Hematopoietic multipotent progenitor cell treated with erythropoietin and hydrocortisone succinate and interleukin-3 and kit ligand, for 4 days (in vitro differentiated cells): ENCODE measurements at places on chromosomes 13 and 19.

DNA sequence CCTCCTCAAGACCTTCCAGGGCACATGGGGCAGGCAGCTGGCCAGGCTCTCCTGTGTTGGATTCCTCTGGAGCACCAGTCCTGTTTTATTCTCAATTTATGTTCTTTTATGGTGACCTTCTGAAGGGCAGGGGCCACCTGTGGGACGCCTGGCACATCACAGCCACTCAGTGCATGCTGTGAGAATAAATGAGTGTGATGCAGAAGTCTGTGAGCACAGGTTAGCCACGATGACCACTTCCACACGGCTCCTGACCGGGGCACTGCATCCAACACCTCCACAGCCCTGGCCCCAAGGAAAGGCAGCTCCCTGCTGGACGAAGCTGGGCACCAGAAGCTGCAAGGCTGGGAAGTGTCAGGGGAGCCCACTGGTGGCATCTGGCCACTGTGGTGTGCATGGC is 122.8 kb downstream of the CRYL1 start:
- DNase-seq, result no peak

DNA sequence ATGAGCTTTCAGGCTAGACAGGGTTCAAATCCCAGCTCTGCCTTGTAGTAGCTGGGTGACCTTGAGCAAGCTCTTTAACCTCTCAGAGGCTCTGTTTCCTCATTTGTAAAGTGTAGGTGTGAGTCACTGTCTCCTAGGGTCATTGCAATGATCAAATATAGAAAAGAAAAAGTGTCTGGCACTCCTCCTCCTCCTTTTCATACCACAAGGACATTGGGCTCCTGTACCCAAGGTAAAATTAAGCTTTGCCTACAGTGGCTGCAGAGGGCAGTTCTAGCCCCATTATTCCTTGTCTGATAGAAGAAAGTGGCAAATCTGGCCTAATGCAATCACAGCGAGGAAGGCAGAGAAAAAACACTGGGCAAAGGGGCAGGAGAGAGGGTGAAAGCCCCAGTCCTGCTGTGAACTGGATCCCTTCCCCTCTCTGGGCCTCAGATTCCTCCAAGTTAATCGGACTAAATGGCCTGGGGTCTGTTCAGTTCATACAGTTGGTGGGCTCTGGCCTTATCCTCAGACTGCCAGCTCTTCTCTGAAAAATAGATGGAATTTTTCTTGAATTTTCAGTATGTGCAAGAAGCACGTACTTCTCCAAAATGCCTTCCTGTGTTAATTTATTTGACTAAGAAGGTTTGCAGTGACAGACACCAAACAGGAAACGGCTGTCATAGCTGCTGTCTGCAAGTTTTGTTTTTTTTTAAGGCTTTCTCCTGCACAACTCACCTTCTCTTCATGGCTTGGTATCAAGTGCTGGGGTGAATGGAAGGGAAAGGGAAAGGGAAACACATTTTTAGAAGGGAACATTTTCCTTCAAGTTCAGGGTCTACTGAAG is 35.3 kb downstream of the RGCC start:
- peak; percentile 58 for DNase-seq

DNA sequence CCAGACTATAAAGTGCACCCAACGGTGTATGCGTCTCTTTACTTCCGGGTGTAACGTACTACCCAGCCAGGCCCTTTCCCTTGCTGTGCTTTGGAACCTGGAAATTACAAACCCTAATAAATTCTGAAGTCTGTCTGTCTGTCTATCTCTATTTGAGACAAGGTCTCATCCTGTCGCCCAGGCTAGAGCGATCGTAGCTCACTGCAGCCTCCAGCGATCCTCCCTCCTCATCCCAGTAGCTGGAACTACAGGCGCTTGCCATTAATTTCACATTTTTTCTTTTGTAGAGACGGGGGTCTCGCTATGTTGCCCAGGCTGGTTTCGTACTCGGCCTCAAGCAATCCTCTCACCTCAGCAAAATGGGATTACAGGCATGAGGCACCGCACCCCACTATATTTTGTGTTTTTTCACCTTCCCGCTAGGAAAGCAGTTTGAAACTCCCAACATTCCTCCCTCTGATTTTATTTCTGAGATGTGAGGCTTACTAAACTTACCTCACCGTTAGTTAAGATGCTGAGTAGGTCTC is 469 bp upstream of the RNF6 start:
- no peak for DNase-seq

DNA sequence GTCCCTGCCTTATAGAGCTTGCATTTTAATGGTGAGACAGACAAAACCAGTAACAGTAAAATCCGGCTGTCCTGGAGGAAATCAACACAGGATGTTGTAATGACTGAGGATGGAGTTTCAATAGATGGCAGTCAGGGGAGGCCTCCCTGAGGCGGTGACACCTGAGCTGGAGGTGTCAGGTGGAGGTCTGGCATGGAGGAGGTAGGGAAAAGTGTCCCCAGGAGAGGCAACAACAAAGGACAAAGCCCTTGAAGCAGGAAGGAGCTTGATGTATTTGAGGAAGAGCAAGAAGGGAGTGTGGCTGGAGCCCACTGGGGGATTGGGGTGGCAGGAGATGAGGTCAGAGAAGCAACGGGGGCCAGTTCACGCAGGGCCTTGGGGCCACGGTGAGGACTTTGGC is 7.8 kb downstream of the GRIN2D start:
- no peak for DNase-seq

GRCh38 chr13:57739543-57740190 is 108.1 kb downstream of the PCDH17 start:
- DNase-seq, result no peak

GRCh38 chr19:616747-617526 is 16.4 kb downstream of the POLRMT start:
- no peak for DNase-seq

GRCh38 chr19:51695088-51695487 is 2.0 kb downstream of the SPACA6 start:
- DNase-seq, result no peak

GRCh38 chr13:50635504-50635903 is 208.0 kb downstream of the DLEU7 start:
- peak; percentile 72 for DNase-seq

DNA sequence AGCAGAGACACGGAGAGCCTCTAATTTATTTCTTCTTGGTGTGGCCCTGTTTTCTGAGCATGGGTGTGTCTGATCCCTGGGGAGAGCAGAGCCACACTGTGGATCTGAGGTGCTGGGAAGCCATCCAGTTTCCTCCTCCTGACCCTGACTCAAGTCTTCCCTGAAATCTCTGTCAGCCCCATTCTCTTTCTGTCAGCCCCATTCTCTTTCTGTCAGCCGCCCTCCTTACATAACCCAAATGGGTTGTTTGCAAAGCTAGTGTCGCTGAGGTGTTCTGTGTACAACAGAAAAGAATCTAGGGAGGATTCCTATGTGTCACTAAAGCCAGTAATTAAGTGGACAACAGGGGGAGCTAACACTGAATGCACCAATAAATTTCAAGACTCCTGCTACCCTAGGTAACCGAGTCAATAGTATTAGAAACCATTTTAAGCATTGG is 50.2 kb downstream of the LRCH1 start:
- peak; percentile 59 for DNase-seq

DNA sequence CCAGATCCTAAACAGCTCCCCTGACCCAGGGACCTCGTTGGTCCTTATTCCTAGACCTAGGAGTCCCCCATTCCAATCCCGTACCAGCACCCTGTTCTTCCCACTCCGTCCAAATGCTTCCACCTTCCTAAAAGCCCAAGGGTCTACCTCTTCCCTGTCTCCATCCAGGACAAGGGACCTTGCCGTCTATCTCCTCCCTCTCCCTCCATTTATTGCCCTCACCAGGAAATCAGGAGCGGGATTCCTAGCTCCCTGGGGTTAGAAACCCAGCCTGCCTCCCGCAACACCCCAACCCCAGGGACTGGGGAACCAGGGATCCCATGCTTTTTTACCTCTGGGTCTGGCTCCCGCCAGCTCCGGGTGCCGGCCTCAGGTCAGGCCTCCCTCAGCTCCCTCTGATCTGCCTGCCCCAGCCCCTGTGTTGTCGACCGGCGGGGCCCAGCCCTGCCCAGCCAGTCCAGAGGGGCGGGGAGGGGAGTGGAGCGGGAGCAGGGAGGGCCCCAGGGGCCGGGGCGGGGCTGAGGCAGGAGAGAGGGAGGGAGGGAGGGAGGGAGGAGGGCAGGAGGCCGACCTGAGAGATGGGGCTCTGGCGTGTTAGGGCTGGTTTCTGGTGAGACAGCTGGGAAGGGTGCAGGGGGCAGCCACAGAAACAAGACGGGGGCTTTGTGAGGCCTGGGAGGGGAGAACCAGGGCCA is at the start of gene B3GNT8:
B3GNT8 (minus strand) TSS at position 423 of the 695 bp plus-strand sequence. CDS start 596 bp downstream, outside the sequence.
- DNase-seq, result peak; percentile 94

GRCh38 chr19:5711713-5712161 is 8.2 kb downstream of the LONP1 start:
- DNase-seq, result no peak

GRCh38 chr19:38792250-38793111 is 3.5 kb downstream of the LGALS7B start:
- peak; percentile 78 for DNase-seq

- DNase-seq, result peak; percentile 72
Observed at GRCh38 chr19:1001538-1002166, 1.4 kb downstream of the GRIN3B start.

GRCh38 chr13:54949735-54950134 is 1921.1 kb downstream of the OLFM4 start:
- DNase-seq, result no peak

GRCh38 chr13:29991343-29991742 is 140.9 kb upstream of the UBL3 start:
- DNase-seq, result no peak

DNA sequence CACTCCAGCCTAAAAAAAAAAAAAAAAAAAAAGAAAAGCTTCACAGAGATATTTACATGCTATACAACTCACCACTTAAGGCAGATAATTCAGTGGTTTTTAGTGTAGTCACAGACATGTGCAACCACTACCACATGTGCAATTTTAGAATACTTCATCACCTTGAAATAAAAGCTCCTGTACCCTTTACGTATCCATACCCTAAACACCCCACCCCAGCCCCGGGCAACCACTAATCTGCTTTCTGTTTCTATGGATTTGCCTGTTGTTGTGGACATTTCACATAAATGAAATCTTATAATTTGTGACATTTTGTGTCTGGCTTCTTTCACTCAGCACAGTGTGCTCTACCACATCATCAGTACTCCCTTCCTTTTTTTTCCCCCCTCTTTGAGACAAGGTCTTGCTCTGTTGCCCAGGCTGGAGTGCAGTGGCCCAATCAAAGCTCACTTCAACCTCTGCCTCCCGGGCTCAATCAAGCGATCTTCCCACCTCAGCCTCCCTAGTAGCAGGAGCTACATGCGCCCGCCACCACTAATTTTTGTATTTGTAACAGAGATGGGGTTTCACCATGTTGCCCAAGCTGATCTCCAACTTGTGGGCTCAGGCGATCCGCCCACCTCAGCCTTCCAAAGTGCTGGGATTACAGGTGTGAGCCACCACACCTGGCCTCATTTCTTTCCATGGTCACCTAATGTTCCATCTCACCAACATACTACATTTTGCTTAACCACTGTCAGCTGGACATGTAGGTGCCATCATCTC is 4.0 kb downstream of the DDX39A start:
- no peak for DNase-seq

DNA sequence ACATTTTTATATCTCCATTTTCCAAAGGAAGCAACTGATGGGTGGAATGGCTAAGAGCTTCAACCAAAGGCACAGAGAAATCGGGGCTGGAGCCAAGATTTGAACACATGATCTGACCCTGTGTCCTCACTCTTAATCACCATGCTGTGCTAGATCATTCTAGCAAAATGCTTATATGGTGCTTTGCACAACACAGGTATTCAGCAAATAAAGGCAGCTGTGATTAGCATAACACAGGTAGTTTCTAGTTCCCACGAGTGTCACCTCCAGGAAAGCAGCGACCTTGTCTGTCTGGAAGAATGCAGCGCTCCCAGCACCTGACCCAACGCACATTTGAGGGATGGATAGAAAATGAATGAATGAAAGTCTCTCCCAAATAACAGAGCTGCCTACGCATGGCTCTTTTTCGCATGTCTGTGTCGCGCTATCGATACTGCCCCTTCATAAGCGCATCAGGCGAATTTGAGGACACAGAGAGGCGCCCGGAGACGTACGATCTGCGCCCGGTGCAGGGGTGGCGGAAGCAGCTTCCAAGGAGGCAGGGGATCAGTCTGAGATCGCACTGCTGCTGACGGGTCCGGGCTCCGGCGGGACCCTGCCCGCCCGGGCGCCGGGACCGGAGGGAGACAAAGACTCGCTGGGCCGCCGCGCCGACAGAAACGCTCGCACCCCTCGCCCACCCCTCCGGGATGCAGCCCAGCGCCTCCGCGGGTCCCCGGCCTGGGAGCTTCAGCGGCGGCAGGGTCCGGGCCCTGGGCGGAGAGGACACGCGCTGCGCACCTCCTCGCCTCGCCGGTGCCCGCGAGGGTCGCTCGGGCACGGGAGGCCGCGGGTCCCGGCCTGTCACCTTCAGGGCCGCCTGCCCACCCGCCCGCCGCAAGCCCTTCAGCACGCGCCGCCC is 609 bp downstream of the EPS15L1 start:
- peak; percentile 65 for DNase-seq

DNA sequence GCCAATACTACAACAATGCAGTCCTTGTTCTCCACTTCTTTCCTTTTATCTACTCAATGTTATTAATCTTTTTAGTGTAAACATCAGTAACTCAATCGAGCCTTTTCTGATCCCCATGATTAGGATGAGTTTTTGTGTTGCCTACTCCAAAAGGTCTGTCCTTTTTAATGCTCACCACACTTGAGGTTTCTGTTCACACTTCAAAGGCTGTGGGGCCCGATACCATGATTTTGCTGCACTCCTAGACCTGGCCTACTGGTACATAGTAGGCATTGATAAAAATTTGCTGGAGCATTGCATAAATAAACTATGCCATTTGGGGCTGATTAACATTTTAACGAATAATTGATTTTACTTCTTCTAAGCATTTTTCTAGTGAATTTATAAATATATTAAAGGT is 125.4 kb upstream of the KLF12 start:
- DNase-seq, result no peak

DNA sequence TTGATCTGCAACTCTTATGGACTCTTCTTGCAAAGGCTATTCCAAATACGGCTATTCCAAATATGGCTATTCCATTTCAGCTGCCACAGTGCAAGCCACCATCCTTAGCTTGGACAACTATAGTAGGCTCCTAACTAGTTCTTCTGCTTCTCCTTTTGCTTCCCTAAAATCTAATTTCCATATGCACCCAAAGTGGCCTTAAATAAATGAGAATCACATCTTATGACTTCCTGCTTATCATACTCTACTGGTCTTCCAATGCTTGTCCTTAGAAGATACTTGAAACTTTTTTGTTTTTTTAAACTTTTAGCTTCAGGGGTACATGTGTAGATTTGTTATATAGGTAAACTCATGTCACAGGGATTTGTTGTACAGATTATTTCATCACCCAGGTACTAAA is 4.9 kb downstream of the UCHL3 start:
- no peak for DNase-seq

GRCh38 chr19:46116121-46116520 is 8.4 kb downstream of the IGFL3 start:
- no peak for DNase-seq
